ENCODE measurements at places on chromosomes 2 and 18.

DNA sequence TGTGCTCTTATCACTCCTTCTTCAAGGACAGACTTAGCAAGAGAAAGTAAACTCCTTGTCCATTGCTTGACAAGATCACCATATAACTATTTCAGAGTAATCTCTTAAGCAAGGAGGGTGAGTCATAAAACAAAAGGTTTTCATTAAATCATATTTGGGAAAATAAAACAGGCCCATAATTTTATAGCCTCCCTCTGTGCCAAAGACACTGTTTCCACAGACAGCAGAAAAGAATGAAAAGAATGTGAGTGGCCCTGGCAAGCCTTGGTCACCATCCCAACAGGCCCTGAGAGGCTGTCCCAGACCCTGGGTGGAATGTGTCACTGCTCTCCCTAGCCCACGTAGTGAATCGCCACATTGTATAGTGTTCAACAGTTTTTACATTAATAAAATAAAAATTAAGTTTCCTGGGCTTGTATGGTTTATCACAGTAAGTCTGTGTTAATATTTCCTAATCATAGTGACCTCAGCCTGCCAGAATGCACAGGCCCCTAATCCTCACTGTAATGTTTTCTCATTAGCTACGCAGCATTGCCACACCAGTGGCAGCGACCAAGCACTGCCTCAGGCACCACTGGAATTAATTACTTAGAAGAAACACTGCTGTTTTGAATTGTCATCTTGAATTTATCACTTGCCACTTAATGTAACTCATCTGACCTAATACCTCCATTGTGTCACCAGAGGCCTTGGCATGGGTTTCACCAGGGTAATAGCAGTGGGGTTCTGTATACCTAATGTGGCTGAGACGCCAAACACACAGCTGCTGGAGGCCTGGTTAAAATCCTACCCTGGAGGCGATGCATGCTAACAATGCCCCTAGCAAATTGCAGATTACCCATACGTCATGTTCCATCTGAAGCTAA is 401.9 kb downstream of the LNPK start:
- no peak for DNase-seq

DNA sequence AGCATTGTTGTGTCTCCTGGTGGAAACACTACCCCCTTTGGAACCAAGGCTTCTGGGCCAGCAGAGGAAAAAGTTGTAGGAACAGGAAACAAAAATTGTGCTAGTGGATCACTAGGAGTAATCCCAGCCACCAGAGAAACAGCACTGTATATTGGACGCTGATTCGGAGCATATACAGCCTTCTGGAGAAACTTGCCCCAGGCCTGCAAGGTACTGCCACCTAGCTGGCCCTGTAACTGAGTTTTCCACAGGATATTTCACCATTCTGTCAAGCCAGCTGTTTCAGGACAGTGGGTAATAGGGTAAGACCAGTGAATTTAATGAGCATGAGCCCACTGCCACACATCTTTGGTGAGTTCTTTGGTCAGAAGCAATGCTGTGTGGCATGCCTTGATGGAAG is 25.1 kb upstream of the EMILIN2 start:
- DNase-seq = no peak

- DNase-seq = no peak
These were observed 12.4 kb downstream of the COPS8 start for GRCh38 chr2:237097911-237098702.

GRCh38 chr2:142946941-142947340 is 69.5 kb downstream of the KYNU start:
- DNase-seq = no peak

DNA sequence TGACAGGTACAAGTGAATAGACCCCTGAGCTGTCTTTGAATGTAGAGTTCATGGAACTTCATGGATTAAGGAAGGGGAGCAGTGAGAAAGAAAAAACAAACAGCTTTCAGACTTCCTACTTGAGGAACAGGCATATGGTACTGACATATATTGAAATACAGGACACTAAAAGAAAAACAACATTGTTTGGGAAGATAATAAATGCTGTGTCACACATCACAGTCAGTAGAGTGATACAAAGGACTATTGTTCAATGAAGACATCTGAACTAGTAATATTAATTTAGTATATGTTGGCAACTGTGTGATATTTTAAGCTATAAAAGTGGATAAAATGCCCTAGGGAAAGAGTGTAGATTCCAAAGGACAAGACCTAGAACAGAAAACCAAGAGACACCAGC is 3.3 kb downstream of the DSC2 start:
- DNase-seq = no peak

DNA sequence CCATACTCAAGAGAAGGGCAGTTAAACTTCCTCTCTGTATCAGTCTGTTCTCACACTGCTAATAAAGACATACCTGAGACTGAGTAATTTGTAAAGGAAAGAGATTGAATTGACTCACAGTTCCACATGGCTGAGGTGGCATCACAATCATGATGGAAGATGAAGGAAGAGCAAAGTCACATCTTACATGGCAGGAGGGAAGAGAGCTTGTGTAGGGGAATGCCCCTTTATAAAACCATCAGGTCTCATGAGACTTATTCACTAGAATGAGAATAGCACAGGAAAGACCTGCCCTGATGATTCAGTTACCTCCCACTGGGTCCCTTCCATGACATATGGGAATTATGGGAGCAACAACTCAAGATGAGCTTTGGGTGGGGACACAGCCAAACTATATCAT is 1.4 kb upstream of the IL36B start:
- DNase-seq = no peak

GRCh38 chr2:12396699-12397098 is 320.0 kb upstream of the TRIB2 start:
- no peak for DNase-seq

GRCh38 chr2:99789849-99790248 is 300.0 kb upstream of the REV1 start:
- no peak for DNase-seq

- DNase-seq = no peak
These were observed 51.0 kb upstream of the ABCA12 start for GRCh38 chr2:215189393-215189792.

GRCh38 chr18:58645398-58645797 is 16.5 kb upstream of the ALPK2 start:
- DNase-seq = no peak

DNA sequence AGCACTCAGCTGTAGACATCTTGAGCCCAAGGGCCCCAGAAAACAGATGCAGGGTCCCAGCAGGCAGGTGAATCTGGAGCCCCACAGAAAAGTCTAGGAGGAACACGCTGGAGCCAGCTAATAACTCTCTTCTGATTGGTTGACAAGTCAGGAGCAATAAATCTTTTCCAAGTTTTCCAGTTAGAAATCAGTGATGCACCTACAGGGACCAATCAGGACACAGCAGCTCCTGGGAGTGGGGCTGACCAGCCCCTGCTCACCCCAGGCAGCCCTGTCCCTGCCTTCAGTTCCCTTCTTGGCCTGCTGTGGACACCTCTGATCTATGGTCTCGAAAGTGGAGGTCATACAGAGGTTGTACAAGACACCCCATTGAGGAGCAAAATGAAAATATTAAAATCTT is 75.7 kb downstream of the KCNF1 start:
- no peak for DNase-seq

DNA sequence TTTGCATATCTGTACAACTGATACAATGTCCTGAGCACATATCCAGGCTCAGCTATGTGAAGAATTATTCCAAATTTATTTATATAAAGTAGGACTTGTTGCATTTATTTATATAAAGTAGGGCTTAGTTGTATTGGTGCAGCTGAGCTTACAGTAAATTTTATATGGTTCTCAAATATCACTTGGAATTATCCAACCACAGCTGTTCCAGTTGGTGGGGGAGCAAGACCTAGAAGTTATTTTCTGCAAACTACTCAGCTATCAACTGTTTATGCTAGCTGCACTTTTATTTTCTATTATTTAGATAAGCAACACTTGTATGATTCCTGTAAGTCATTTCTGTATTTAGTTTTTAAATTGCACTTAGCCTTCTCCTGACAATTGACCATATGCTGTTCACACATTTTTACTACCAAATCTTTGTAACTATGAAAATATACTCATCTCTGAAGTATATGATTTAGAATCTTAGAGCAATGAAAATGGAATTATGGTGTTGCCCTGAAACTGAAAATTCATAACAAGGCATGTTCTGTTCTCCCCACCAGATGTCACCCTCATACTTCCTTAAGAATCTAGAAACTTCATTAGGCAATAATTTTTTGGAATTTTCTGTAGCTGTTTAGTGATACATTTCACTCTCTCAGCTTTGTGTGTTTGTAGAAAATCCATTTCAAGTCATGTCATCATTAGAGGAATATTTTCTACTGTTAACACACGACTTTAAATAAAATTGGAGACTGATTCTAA is 157.0 kb upstream of the CBLN2 start:
- DNase-seq = no peak

- DNase-seq = no peak
These were observed 655.1 kb upstream of the RAB6C start for GRCh38 chr2:129324349-129324748.

Measured in Calu3 (cell line).